ENCODE measurements at places on chromosomes 13 and 19. TPM values are rescaled to one million over a fixed set of nuclear protein-coding genes. Genes with fewer than 3 reads are reported as not detected.

GRCh38 chr19:49678985-49679770, 2.1 kb downstream of the PRMT1 start:
- peaks cover 22% of the 10 kb centered on the region for H3K4me1 ChIP-seq
- DNase-seq, result no peak
- peaks cover 7% of the 10 kb centered on the region for H3K36me3 ChIP-seq
- peak overlapping the region; percentile 98 for H3K27ac ChIP-seq
- peak overlapping the region; percentile 86 for H3K4me3 ChIP-seq

DNA sequence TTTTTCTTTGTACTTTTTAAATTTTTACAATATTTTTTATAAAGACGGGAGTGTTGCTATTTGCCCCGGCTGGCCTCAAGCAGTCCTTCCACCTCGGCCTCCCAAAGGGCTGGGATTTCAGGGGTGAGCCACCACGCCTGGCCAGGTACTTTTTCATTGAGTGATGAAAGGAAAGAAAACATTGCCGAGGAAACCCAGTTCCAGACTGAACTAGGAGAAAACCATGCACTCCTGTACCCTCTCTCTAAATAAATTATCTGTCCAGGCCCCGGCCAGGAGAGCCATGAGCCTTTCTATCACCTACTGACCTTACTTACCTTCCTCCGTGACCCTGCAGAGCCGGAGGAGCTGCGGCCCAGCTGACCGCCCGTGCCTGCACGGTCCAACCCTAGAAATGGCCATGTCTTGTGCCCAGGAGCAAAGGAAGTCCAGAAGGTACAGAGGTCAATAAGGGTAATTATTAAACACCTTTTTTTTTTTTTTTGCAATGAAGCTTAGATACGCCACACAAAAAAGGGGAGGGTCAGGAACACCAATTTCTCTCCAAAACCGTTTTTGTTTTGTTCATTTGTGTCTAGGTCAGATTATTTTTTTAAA, at the start of gene SLC7A9:
Gene SLC7A9 (minus strand): TSS at position 399 of the 597 bp plus-strand sequence. CDS start 1,233 bp downstream, outside the sequence.
- H3K27me3 ChIP-seq, result no peaks in the 10 kb centered on the region
- no peak within 1 kb of the TSS for H3K27ac ChIP-seq
- no peaks in the 10 kb centered on the region for H3K36me3 ChIP-seq
- DNase-seq, result no peak
- H3K4me3 ChIP-seq, result no peak within 1 kb of the TSS

- H3K4me3 ChIP-seq, result no peak overlapping the region
- H3K27ac ChIP-seq, result no peak overlapping the region
- peaks cover 6% of the 10 kb centered on the region for H3K4me1 ChIP-seq
These were observed 4.2 kb downstream of the NRTN start for GRCh38 chr19:5809053-5809452.

The BEST2 gene
- total RNA-seq, result not detected

The ZNF607 gene
- total RNA-seq, result 17.6 TPM

- H3K36me3 ChIP-seq, result peaks cover 3% of the 10 kb centered on the region
- H3K4me1 ChIP-seq, result peaks cover 5% of the 10 kb centered on the region
- no peak overlapping the region for H3K4me3 ChIP-seq
- H3K27me3 ChIP-seq, result no peaks in the 10 kb centered on the region
- H3K27ac ChIP-seq, result no peak overlapping the region
These were observed 44.5 kb downstream of the TMEM255B start for GRCh38 chr13:113803409-113804016.

DNA sequence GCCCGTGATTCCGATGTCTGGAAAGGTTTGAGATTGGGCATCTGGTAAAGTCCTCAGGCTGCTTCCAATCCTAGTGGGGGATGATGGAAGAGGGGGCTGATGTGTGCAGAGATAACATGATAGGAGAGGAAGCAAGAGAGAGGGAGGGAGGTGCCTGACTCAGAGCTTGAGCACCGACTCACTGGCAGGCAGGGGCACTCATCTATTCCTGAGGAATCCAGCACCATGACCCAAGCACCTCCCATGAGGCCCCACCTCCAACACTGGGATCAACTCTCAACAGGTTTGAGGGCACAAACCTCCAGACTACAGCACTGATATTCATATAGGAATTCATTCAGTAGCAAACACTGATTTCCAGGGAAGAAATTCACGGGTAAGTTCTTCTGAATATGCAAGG, 5.6 kb upstream of the SIGLEC9 start:
- DNase-seq, result no peak
- H3K4me3 ChIP-seq, result no peak overlapping the region
